ENCODE measurements at places on chromosomes 3 and 15. TPM values are rescaled to one million over a fixed set of nuclear protein-coding genes. Genes with fewer than 3 reads are reported as not detected.

- H3K27ac ChIP-seq = no peak overlapping the region
- no peak overlapping the region for H3K4me3 ChIP-seq
- H3K36me3 ChIP-seq = no peaks in the 10 kb centered on the region
- H3K4me1 ChIP-seq = peaks cover 11% of the 10 kb centered on the region
- DNase-seq = no peak
- H3K27me3 ChIP-seq = peaks cover 8% of the 10 kb centered on the region
Measured at GRCh38 chr15:67829647-67830504, 4.6 kb downstream of the SKOR1 start.

GRCh38 chr15:65638681-65639089 is 16.9 kb downstream of the SLC24A1 start:
- peak; percentile 57 for DNase-seq
- peaks cover 5% of the 10 kb centered on the region for H3K4me1 ChIP-seq
- H3K36me3 ChIP-seq = no peaks in the 10 kb centered on the region
- no peak overlapping the region for H3K4me3 ChIP-seq
- H3K27me3 ChIP-seq = no peaks in the 10 kb centered on the region
- H3K27ac ChIP-seq = no peak overlapping the region

GRCh38 chr3:9870978-9871377 is 9.1 kb downstream of the CIDEC start:
- H3K27me3 ChIP-seq = no peaks in the 10 kb centered on the region
- H3K36me3 ChIP-seq = no peaks in the 10 kb centered on the region
- DNase-seq = peak; percentile 22
- peak overlapping the region; percentile 9 for H3K27ac ChIP-seq

GRCh38 chr3:55897573-55898224 is 410.6 kb upstream of the WNT5A start:
- H3K27me3 ChIP-seq = no peaks in the 10 kb centered on the region
- H3K36me3 ChIP-seq = no peaks in the 10 kb centered on the region
- no peak for DNase-seq
- H3K27ac ChIP-seq = no peak overlapping the region
- no peak overlapping the region for H3K4me3 ChIP-seq
- H3K4me1 ChIP-seq = no peaks in the 10 kb centered on the region

GRCh38 chr15:74385733-74386132 is 18.3 kb upstream of the CYP11A1 start:
- peaks cover 18% of the 10 kb centered on the region for H3K27me3 ChIP-seq
- no peak for DNase-seq
- no peaks in the 10 kb centered on the region for H3K36me3 ChIP-seq

DNA sequence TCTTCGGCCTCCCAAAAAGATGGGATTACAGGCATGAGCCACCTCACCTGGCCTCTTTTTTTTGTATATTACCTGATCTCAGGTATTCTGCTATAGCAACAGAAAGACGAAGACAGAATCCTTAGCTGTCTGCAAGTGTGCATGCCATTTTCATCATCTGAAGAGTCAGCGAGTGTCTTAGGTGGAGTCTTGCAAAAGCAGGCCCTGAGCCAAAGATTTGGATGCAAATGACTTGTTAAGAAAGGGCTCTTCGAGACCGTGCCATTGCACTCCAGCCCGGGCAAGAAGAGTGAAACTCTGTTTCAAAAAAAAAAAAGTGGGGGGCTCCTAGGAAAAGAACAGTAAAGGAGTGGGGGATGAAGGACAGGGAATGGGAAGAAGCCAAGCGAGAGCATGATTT is 10.2 kb upstream of the TRIM69 start:
- no peak for DNase-seq
- H3K27me3 ChIP-seq = no peaks in the 10 kb centered on the region
- H3K4me3 ChIP-seq = no peak overlapping the region
- H3K4me1 ChIP-seq = peaks cover 54% of the 10 kb centered on the region

DNA sequence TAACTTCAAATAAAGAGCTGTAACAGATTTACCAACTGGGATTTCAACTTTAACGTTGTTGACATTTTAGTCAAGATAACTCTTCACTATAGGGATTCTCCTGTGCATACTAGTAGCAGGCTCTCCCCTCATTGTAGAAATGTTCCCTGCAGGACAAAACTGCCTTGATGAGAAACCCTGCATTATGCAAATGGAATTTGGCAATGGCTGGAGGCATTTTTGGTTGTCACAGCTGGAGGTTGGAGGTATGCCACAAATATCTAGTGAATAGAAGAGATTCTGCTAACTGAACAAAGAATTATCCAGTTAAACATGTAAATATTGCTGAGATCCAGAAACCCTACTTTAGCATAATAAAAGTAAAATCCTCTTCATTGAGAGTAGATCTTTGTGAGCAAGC is 928.8 kb upstream of the ALCAM start:
- no peak overlapping the region for H3K4me3 ChIP-seq
- no peak for DNase-seq
- H3K36me3 ChIP-seq = no peaks in the 10 kb centered on the region
- H3K27ac ChIP-seq = no peak overlapping the region

GRCh38 chr15:33115191-33115861 is 79.2 kb downstream of the FMN1 start:
- H3K27me3 ChIP-seq = no peaks in the 10 kb centered on the region
- H3K36me3 ChIP-seq = no peaks in the 10 kb centered on the region
- no peak for DNase-seq
- no peaks in the 10 kb centered on the region for H3K4me1 ChIP-seq

- H3K4me3 ChIP-seq = peak overlapping the region; percentile 68
- peaks cover 18% of the 10 kb centered on the region for H3K27me3 ChIP-seq
- H3K4me1 ChIP-seq = peaks cover 47% of the 10 kb centered on the region
- DNase-seq = no peak
- no peaks in the 10 kb centered on the region for H3K36me3 ChIP-seq
Measured at GRCh38 chr3:125212091-125212508, 448 bp downstream of the SLC12A8 start.

The CADPS gene
- polyA plus RNA-seq = not detected

The NGRN gene
- polyA plus RNA-seq = 39.8 TPM

The ADGRG7 gene
- polyA plus RNA-seq = not detected

The TNIK gene
- 0.15 TPM for polyA plus RNA-seq
